ENCODE measurements at places on chromosomes 1 and 21.

DNA sequence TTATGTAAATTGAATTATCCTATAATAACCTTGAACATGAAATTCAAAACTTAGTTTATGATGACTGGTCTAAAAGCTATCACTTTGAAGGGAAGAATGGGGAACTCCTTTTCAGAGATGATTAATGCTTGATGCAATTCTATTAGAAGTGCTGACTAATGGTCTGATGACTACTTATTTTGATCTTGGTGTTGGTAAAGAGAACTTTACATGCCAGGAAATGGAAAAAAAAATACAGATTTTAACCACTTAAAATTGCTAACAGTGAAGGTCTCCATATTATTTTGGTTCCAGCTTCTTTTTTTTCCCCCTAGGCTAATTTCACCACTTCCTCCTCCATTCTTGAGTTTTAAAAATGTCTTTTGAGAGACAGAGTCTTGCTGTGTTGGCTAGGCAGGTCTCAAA is 22.9 kb downstream of the S1PR1 start:
- no peak for DNase-seq

DNA sequence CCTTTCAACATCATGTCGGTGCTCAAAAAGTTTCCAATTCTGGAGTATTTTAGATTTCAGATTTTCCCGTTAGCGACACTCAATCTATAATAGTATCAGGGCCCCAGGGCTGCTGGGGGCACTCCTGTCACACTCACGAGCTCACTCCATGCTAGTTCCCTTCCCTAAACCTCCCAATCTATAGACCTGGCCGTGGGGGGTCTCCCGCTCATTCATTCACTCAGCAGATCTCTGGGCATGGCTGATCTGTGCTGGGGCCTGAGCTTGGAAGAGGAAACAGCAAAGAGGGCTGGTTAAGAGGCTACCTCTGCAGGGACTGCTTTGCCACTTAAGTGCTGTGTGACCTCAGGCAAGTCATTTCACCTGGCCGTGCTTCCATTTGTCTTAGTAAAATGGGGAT is 46.8 kb upstream of the LAPTM5 start:
- DNase-seq, result no peak

DNA sequence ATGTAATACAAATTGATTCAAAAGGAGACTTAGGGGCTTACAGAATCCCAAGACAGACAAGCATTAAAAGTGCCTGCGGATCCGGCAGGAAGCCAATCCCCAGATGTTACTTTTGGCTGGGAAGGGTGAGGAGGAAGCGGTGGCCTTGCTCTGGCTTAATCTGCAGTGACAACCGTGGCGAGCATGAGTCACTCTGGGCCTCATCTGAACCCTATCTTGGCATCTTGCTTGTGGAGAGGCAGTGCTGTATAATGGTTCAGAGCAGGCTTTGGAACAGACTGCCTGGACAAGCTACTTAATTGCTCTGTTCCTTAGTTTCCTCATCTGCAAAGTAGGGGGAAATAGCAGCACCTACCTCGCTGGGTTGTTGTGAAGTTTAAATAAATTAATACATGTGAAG is 74.1 kb downstream of the XCL2 start:
- DNase-seq, result peak; percentile 15

DNA sequence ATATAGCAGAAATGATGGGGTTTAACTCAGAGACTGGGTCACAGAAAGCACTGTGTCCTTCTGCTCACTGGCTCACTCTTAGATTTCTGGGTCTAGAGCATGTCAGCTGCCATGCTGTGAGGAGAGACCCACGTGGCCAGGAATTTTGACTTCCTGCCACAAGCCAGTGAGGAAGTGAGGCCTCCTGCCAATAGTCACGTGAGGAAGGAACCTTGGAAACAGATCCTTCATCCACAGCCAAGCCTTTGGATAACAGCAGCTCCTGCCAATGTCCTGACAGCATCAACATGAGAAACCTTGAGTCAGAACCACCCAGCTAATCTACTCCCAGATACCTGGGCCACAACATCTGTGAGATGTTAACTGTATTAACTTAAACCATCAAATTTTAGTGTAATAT is 114.5 kb upstream of the PLPPR5 start:
- DNase-seq, result no peak

GRCh38 chr21:16492892-16493291 is 763.1 kb downstream of the USP25 start:
- no peak for DNase-seq

- DNase-seq, result no peak
Observed at GRCh38 chr21:37207441-37208009, 59.6 kb downstream of the VPS26C start.

DNA sequence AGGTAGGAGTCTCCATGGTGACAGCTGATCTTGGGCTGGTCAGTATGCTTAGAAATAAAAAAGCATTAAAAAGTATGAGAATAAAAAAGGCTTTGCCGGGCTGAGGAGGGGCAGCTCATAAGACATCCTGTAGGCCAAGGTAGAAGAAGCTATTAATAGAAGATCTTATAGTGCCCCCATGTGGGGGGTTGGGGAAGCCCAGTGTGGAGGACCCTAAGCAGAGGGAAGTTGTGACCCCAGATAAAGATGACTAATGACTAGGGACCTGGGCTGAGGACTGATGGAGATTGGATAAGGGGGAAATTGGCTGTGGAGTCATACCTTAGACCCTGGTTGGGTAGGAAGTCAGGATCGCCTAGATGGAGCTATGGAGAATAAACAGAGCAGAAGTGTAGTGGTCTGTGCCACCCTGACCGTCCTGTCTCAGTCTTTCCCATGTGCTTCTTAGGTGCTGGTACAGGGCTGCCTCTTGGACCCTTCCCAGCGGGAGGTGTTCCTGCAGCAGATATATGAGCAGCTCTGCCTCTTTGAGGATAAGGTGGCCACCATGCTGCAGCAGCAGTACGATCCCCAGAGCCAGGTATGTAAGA is 25.0 kb downstream of the SZT2 start:
- DNase-seq, result peak; percentile 61

DNA sequence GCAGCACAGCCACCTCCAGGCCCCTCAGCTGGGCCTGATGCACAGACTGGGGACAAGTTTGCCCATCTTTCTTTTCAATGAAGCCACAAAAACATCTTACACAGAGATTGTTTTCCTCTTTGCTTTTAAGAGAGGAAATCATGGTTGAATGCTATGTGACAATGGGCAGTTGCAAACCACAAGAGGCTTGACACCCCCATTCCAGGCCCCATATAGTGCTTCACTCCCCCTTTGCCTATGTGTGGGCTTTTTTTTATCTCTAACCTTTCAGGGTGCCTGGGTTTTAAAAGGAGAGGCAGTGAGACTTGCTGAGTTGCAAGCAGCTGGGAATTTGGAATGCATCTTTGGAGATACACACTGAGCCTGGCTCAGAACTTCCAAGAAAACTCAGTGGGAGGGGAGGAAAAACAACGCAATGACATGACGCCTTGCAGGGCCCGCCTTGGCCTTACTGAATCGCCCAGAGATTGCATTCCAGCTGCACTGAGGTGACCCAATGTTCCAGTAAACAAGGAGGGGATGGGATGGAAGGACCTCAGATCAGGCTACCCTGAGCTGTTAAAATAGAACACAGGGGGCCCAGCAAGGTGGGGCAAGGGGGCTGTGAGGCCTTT is 145.2 kb upstream of the ZNF648 start:
- DNase-seq, result no peak

Data from effector memory CD8-positive, alpha-beta T cell (primary cell).